ENCODE measurements at places on chromosomes 12 and 14.

- DNase-seq = peak; percentile 53
Observed at GRCh38 chr12:62581288-62582064, 114.8 kb downstream of the MON2 start.

GRCh38 chr14:104286086-104286485 is 147.7 kb downstream of the KIF26A start:
- DNase-seq = no peak

GRCh38 chr12:55626154-55626553 is 10.5 kb upstream of the OR10P1 start:
- no peak for DNase-seq

- DNase-seq = no peak
Observed at GRCh38 chr14:105325716-105326567, 11.4 kb downstream of the PACS2 start.

- no peak for DNase-seq
Observed at GRCh38 chr12:80761838-80762237, 45.1 kb downstream of the MYF5 start.

GRCh38 chr12:117148642-117149041 is 41.6 kb downstream of the FBXO21 start:
- DNase-seq = no peak

- no peak for DNase-seq
Observed at GRCh38 chr12:46260124-46260912, 8.5 kb downstream of the SLC38A1 start.

DNA sequence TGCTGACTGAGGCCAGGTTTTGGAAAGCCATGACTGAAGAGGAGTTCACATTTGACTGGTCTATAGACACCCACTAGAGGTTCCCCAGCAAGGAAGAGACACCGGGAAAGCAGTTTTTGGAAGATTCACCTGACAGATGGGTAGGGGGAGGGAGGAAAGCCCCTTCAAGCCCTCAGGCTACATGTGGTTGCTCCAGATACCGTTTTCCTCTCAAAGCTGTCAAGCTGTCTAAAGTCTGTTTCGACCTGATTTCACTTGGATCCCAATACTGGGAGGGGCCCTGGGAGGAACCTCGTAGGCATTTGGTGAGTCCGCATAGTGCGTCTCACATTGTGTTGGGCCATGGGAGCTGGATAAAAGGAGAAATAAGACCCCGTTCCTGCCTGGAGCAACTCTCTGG is 1.7 kb upstream of the LRP1 start:
- no peak for DNase-seq

DNA sequence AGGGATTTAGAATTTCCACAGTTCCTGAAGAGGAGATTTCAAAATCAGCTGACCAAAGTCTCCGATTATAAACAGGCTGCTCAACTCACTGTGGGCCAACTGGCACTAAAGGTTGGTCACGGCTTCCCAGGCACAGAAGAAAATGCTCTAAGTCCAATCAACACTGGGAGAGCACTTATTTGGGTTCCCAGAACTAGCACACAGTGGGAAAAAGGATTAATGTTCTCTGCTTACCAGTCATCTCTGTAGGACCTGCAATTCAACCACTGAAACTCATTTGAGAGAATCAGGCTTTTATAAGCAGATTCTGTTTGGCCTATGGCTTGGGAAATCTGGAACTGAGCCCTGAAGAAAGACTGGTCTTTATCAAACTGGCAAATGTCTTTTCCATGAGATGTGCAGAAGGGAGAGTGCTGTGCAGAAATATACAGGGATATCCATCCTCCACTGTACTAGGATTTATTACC is 49.4 kb downstream of the ABCC9 start:
- no peak for DNase-seq

Data from SW480 (cell line).